ENCODE measurements at places on chromosomes 12 and 14.

- peak; percentile 76 for DNase-seq
Measured at GRCh38 chr14:99035268-99035667, 236.7 kb downstream of the BCL11B start.

GRCh38 chr14:89977668-89978067 is 21.9 kb downstream of the TDP1 start:
- no peak for DNase-seq

- DNase-seq: no peak
Measured at GRCh38 chr12:126535971-126536370, 1470.7 kb downstream of the AACS start.

- no peak for DNase-seq
Measured at GRCh38 chr12:41564816-41565215, 376.7 kb downstream of the PDZRN4 start.

- no peak for DNase-seq
Measured at GRCh38 chr12:87141091-87141490, 884.9 kb upstream of the MGAT4C start.

DNA sequence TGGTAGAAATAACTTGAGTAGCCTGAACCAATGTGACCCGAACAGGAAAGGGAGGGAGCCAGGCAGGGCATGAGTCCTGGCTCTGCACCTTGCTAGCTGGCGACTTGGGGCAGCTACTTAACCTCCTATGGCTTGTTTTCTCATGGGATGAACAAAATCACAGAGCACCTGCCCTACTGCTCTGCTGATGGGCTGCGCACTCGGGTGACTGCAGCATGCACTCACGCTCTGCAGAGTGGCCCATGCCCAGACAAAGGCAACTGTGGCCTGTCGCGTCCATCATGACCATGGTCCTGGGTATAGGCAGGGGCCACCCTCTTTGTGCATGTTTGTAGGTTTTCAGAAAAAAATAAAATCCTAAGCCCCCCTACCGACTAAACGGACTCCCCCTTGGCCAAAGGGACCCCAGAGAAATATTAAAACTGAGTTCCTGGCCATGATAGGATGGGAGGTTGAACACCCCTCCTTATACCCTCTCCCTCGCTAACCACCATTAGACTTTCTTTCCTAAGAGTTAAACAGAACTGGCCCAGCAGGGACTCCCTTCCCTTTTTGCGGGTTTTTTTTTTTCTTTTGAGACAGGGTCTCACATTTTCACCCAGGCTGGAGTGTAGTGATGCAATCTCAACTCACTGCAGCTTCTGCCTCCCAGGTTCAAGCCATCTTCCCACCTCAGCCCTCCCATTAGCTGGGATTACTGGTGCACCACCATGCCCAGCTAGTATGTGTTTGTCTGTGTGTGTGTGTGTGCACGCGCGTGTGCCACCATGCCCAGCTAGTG is 32.5 kb downstream of the VWF start:
- DNase-seq: no peak

DNA sequence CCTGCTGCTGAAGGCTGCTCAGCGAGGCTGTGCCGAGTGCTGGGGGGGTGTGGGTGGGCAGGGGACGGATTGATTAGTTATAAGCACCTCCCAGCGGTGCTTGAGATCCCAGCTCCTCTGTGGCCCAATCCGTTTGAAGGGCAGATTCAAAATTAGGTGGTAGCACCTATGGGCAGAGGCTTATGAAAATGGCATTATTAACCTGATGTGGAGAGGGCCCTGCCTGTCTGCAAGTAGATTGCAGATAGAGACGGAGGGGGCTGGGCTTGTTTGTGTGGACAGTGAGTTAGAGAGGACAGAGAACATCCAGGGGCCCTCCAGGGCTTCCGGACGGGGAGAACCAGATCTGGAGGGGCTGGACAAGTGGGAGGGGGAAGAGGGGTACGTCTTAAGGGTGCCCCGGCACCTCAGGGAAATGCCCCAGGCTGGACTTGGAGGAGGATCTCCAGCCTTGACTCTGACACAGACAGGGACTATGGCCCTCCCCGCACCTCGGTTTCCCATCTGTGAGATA is at the start of gene RTL1:
Gene RTL1, minus strand, starts transcription at position 51 of the 514 bp plus-strand sequence. CDS start 18,934 bp downstream, outside the sequence.
- no peak for DNase-seq

- no peak for DNase-seq
Measured at GRCh38 chr14:95545515-95546168, 10.8 kb downstream of the GLRX5 start.

- DNase-seq: no peak
Measured at GRCh38 chr14:47044841-47045240, 393.3 kb upstream of the RPL10L start.

GRCh38 chr12:5081016-5081415 is 37.3 kb downstream of the KCNA5 start:
- DNase-seq: no peak

- no peak for DNase-seq
Measured at GRCh38 chr12:12181511-12181910, 85.3 kb downstream of the LRP6 start.

DNA sequence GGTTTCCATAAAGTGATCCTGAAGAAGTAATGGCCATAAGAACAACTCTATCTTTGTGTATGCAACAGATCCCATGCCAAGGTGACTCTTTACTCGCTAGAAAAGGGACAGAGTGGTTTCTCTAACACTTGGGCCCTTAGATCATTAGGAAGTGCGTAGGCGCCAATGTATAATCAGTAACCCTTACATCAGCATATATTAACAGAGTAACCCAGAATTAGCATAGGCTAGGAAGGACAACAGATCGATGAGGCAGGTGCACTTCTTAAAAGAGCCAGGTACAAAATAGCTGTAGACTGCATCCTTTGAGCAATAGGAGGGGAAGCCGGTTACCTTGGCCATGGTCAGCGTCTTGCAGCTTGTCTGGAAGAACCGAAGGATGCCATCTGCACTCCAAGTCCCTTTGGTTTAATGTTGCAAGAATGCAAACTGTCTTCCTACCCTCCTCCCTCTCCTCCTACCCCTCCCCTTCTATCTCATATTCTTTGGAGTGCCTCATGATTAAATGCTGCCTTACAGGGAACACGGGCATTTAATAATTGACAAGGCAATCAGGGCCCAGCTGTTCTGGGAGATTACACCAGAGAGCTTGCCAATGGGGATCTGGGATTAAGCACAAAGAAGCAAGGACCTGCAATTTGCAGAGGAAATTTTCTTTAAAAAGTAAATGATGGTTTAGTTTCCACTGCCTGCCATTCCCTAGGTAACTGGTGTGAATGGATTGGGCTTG is 8.0 kb downstream of the GSG1 start:
- DNase-seq: no peak

DNA sequence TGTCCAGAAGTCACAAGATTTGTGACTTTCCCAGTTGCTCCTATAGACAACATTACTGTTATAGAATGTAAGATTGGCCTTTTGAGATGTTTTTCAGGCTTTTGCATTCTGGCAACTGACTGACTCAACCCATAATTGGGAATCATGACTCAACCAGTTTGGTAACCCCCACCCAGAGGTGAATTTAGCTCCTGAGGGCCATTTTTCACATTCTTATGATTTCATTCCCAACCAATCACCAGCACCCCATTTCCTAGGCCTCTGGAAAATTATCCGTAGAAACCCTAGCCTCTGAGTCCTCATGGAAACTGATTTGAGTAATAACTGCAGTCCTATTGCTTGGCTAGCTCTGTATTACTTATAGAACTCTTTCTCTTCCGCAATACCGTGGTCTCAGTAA is 626.0 kb upstream of the SEL1L start:
- no peak for DNase-seq

- no peak for DNase-seq
Measured at GRCh38 chr12:116879509-116880212, 1.6 kb downstream of the HRK start.

- DNase-seq: no peak
Measured at GRCh38 chr14:89366864-89367778, 49.9 kb downstream of the FOXN3 start.

DNA sequence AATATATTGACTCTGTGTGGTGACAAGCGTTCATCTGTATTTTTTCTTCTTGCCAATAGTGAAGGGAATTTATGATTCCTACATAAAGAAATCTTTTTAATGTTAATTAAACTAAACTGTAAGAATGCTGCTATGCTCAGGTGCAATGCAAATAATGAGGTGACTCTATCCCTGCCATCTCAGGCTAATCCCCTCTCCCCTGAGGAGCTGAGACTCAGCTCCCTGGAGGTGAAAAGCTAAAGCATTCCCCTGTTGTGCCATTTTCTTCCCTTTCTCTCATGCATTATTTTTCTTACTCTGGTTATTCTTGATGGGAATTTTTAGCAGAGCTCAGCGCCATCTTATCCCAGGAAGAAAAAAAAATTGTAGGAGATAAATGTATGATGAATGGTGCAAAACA is 113.9 kb upstream of the FGD4 start:
- no peak for DNase-seq

DNA sequence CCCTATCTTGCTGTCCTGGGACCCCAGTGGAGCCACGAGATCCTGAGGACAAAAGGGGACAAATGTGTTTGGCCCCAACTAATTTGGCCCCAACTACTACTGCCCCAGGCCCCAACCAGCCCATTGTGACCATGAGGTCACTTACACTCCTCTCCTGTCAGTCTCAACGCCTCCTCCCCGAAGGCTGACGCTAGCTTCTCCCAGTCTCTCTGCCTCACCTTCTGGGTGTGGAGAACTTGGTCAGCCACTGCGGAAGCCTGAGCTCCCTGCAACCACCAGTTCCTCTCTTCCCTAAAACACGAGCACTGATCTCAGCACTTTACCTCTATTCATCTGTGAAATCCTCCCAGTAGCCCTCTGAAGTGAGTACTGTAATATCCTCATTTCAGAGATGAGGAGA is 13.3 kb downstream of the FAM181A start:
- no peak for DNase-seq

DNA sequence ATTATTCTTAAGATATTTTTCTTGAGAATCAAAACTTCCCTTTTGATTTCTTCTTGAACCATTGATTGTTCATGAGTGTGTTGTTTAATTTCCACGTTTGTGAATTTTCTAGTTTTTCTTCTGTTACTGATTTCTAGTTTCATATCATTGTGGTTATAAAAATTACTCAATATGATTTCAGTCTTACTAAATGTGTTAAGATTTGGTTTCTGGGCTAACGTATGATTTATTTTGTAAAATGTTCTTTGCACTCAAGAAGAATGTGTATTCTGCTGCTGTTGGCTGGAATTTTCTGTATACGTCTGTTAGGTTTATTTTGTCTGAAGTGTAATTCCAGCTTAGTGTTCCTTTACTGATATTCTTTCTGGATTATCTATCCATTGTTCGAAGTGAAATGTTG is 24.7 kb downstream of the TRMT5 start:
- no peak for DNase-seq

GRCh38 chr12:130142736-130143135 is 19.5 kb upstream of the FZD10 start:
- DNase-seq: no peak

DNA sequence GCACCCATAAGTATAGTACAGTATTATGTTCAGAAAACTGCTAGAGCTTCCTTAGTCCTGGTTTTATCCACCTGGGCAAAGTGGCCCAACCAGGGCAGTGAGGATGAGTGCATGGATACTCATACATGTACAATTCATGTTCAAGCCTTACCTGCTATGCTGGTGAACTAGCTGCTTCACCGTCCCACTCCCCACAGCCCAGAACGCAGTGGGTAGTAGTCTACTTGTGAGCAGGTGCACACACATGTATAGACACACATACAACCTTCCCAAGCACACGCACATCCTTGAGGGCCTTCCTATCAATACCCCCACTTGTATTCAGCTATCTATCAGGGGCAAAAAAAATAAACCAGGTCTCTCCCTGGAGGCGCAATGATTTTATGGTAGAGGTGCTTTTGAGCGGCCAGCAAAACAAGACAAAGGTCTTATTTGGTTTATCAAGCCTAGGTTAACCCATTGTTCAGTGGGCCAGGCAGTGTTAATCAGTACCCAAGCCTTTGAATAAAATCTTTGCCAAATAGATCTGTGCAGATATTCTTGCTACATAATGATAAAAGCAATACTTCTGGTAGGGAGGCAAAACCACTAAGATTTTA is 69.8 kb downstream of the ZFP36L1 start:
- DNase-seq: no peak

- DNase-seq: no peak
Measured at GRCh38 chr14:98138666-98139065, 1133.3 kb downstream of the BCL11B start.

DNA sequence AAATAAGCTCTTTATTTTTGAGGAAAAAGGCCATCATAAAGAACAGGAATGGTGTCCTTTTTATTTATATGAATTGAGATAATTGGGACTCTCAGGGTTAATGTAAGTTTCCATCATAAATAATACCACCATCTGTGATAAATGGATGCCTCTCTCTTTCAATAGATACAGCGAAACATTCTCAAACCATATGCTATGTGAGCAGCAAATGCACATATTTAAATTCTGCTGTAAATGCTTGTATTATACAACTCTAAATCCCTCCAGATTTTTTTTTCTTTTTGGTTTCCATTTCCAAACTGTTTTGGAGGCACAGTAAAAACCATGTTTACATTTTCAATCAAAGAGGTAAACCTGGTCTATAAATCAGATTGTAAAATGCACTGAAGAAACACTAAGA is 132.3 kb downstream of the TMEM132C start:
- no peak for DNase-seq

GRCh38 chr12:103495469-103496456 is at the start of gene C12orf42:
C12orf42 (minus strand) TSS chr12:103495968; CDS start chr12:103478426, 17,542 bp downstream.
- no peak for DNase-seq

GRCh38 chr12:4540638-4541037 is 1.9 kb downstream of the RAD51AP1 start:
- DNase-seq: no peak

- no peak for DNase-seq
Measured at GRCh38 chr12:80551897-80552296, 107.9 kb downstream of the PTPRQ start.

GRCh38 chr14:82238649-82239048 is 705.0 kb upstream of the SEL1L start:
- DNase-seq: no peak

GRCh38 chr12:44509471-44509870 is 366.6 kb downstream of the NELL2 start:
- DNase-seq: no peak

DNA sequence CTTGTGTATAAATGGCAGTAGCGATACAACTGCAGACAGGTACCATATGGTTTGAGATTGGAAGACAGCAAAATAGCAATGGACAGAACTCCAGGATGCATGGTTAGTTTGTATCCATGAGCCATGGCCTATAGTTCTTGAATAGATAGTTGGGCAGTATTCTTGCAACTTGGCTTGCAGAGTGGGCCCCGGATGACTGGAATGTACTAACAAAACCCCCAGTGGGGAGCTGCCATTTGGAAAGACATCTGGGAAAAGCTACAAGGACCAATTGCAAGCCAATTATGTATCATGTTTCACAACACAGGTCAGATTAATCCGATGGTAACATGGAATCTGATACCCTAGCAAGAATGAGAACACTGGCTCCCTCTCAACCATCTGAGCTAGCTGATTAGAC is 279.6 kb downstream of the RERGL start:
- DNase-seq: no peak

GRCh38 chr14:94379291-94380224 is 8.8 kb downstream of the SERPINA1 start:
- DNase-seq: peak; percentile 62

DNA sequence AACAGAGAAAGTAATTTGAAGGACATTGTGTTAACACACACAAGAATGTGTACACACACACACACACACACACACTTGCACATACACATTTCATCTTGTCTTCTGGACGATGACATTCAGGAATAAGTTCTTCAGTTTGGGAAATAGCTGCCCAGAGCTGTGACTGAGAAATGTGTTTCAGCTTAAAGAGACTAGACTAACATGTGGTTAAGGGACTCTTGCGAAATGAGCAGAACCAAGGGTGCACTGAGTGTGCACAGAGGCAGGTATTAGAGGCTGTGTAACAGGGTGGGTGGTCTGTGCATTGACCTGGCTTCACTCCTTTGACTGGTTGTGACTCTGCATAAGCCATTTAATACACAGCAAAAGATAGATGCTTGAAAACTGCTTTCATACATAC is 29.4 kb upstream of the KCNA5 start:
- DNase-seq: no peak
